ENCODE measurements at places on chromosomes 3 and 15.

DNA sequence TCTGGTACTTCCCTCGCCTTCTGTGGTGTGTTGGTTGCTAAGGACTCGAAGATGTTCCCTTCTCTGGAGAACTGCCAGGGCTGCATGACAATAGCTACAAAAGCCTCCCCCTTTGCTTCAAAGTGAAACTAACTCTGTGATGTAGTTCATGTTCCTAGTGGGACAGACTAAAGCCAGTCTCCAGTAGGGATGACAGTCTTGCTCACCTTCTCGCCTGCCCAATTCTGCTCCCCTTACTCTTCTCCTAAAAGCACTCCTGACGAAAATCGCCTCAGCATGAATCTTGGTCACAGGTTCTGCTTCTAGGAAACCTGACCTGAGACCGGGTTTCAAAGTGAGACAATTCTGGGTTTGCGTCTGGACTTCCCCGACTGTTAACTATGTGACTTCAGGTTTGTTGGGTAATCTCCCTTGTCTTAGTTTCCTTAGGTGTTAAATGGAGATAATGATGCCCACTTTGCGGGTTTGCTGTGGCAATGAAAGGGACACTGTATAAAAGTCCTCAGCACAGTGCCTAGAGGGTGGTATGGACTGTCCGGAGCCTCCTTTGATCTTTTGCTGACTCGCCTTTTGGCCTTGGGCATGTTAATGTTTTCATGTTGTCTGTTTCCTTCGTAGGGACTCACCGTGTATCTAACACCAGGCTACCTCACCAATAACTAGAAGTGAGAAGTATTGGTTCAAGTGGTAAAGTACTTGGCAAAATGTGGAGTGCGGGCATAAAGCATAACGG lies 24.9 kb upstream of the THRB start:
- H3K27me3 ChIP-seq: peaks cover 40% of the 10 kb centered on the region
- DNase-seq: no peak
- no peaks in the 10 kb centered on the region for H3K4me1 ChIP-seq

- H3K4me1 ChIP-seq: peaks cover 25% of the 10 kb centered on the region
- no peak overlapping the region for H3K4me3 ChIP-seq
- no peaks in the 10 kb centered on the region for H3K27me3 ChIP-seq
Observed at GRCh38 chr15:100114100-100114499, 227.7 kb downstream of the ADAMTS17 start.

GRCh38 chr15:61879219-61879618 lies 181.0 kb downstream of the VPS13C start:
- H3K4me1 ChIP-seq: no peaks in the 10 kb centered on the region
- no peak overlapping the region for H3K27ac ChIP-seq
- peaks cover 10% of the 10 kb centered on the region for H3K36me3 ChIP-seq
- H3K27me3 ChIP-seq: no peaks in the 10 kb centered on the region

GRCh38 chr3:72530426-72530825 lies 317.8 kb downstream of the SHQ1 start:
- peaks cover 5% of the 10 kb centered on the region for H3K4me1 ChIP-seq
- DNase-seq: no peak
- no peaks in the 10 kb centered on the region for H3K36me3 ChIP-seq
- no peak overlapping the region for H3K27ac ChIP-seq
- no peak overlapping the region for H3K4me3 ChIP-seq

DNA sequence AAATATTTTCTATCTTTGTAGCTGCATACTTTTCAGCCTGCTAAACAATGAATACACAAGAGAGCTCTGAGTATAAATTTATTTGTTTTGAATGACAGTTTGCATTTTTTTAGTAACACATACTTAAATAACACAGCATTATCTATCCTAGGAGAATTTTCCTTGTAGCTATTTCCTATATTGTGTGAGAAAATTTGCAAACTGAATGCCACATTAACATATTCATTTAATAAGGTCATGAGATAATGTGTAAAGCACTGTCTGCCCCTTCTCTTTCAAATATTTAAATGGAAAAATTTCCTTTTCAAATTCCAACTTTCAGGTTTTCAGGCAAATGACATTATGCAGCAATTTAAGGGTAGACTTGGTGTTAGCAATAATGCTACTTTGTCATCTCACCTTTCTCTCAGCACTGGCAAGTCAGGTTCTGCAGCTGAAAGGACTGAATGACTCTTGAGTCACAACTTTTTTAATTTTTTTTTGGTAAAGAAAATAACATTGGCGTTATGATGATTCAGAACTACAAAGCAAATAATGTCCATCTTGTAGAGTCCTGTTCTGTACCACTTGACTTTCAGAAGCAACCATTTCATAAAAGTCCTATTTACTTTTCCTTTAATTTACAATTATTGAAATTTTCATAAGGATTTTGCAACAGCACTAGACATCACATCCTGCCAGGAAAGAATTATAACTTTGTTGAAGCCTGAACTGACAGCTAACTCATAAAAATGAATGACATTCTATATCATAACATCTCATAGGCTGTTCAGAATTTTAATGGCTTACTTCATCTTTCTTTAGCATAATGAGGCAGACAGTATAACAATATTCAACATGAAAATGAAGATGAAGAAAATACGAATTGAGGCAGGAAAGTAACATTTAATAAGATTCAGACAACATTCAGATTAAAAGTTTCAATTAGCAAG lies 681.6 kb upstream of the SEMA6D start:
- H3K27ac ChIP-seq: no peak overlapping the region
- no peaks in the 10 kb centered on the region for H3K27me3 ChIP-seq
- no peak overlapping the region for H3K4me3 ChIP-seq
- DNase-seq: no peak

- no peak for DNase-seq
- peaks cover 63% of the 10 kb centered on the region for H3K36me3 ChIP-seq
- no peaks in the 10 kb centered on the region for H3K27me3 ChIP-seq
- no peak overlapping the region for H3K4me3 ChIP-seq
- peaks cover 12% of the 10 kb centered on the region for H3K4me1 ChIP-seq
- no peak overlapping the region for H3K27ac ChIP-seq
Observed at GRCh38 chr3:66241466-66241865, 20.7 kb downstream of the SLC25A26 start.

- peaks cover 51% of the 10 kb centered on the region for H3K36me3 ChIP-seq
- peak overlapping the region; percentile 64 for H3K4me3 ChIP-seq
- peak overlapping the region; percentile 37 for H3K27ac ChIP-seq
- H3K4me1 ChIP-seq: peaks cover 82% of the 10 kb centered on the region
Observed at GRCh38 chr3:72437661-72438406, 410.4 kb downstream of the SHQ1 start.

DNA sequence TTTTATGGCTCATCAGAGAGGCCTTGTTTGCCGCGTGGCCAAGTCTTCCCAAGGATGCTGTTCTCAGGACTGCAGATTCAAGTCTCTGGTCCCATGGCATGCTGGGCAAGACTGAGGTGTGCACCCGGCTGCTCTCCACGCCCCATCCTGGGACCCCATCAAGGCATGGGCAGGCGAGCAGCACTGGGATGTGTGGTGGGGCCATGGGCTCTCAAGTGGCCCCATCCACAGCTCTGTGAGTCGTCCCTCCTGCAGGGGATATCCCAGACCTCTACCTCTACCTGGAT lies 13.1 kb upstream of the GP9 start:
- no peak overlapping the region for H3K4me3 ChIP-seq
- DNase-seq: no peak
- peaks cover 32% of the 10 kb centered on the region for H3K27me3 ChIP-seq
- H3K27ac ChIP-seq: no peak overlapping the region
- H3K4me1 ChIP-seq: peaks cover 3% of the 10 kb centered on the region
- H3K36me3 ChIP-seq: no peaks in the 10 kb centered on the region

GRCh38 chr15:90234096-90234988 lies at the start of gene GDPGP1:
Gene GDPGP1 (plus strand): TSS chr15:90234209. CDS start chr15:90240909, 6,700 bp downstream.
- H3K4me3 ChIP-seq: peak within 1 kb of the TSS; percentile 96
- peaks cover 40% of the 10 kb centered on the region for H3K4me1 ChIP-seq
- peaks cover 51% of the 10 kb centered on the region for H3K36me3 ChIP-seq

DNA sequence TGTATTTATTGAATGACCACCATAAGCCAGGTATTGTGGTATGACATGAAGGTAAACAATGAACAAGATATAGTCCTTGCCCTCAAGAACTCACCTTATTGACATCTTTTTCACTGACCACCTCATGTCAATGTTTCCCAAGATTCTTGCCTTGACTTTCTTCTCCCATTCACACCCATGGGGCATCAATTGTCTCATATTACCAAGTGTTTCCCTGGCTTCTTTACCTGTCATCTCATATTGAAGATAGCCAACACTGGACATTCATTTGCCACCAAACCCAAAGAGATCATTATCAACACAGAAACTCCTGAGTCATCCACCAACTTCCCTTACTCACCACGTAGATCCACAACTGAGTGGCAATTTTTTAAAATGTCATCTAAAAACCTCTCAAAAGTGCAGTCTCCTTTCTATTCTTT lies 2.2 kb downstream of the EFHB start:
- H3K36me3 ChIP-seq: no peaks in the 10 kb centered on the region
- no peak overlapping the region for H3K27ac ChIP-seq
- DNase-seq: peak; percentile 54

DNA sequence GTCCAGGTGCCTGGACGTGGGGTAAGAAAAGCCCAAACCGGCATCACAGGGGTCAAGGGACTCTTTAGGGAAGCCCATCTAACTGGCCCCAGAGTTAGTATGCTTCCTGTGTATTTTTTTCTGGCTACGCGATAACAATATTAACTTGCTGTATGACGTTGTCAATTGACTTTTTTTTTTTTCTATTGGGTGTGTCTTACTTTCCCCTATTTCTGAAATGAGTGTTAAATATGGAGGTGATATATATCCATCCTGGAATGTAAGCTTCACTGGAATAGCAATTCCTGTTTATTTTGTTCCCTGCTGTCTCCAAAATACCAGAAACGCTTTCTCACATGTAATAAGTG lies 598 bp upstream of the GMNC start:
- no peak overlapping the region for H3K27ac ChIP-seq
- no peaks in the 10 kb centered on the region for H3K36me3 ChIP-seq
- DNase-seq: no peak
- H3K4me1 ChIP-seq: peaks cover 3% of the 10 kb centered on the region

DNA sequence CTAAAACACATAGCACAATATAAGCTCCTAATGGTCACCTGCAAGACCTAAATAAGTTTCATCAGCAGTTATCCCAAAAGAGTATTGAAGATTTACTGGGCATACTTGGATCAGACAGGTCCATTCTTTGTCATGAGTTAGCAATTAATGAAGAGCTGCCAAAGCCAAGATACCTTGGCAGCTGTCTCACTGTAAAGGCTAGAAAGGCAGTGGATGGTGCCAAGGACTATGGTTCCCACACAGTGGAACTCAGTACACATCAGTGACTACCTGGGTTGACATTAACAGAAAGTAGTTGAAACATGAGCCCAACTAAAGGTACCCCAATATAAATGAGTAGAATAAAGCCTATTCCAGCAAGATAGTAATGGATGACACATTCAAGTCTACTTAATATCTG lies 41.1 kb upstream of the TMCO5A start:
- no peaks in the 10 kb centered on the region for H3K4me1 ChIP-seq
- H3K4me3 ChIP-seq: no peak overlapping the region
- no peaks in the 10 kb centered on the region for H3K36me3 ChIP-seq
- H3K27ac ChIP-seq: no peak overlapping the region
- DNase-seq: no peak

DNA sequence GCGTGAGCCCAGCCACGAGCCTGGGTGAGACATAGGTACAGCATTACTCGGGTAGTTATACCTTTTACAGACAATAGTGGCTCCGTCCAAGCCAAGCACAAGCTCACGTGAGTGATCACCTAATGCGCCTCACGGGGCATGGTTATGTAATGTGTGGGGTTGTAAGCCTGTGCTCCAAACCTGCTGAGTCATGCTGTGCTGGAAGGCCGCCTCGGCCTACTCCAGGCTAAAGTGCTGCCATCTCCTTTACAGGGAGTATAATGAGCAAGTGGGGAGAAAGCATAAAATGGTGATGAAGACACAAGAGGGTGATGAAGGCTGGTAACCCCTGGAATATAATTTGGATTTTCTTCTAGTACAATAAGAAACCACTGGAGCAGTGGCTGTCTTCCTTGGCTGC lies 175.8 kb upstream of the STT3B start:
- H3K4me1 ChIP-seq: peaks cover 17% of the 10 kb centered on the region
- H3K4me3 ChIP-seq: no peak overlapping the region
- peaks cover 1% of the 10 kb centered on the region for H3K36me3 ChIP-seq
- H3K27me3 ChIP-seq: peaks cover 1% of the 10 kb centered on the region

- no peak overlapping the region for H3K27ac ChIP-seq
- H3K4me1 ChIP-seq: peaks cover 5% of the 10 kb centered on the region
- H3K27me3 ChIP-seq: no peaks in the 10 kb centered on the region
- no peak for DNase-seq
- H3K4me3 ChIP-seq: no peak overlapping the region
- no peaks in the 10 kb centered on the region for H3K36me3 ChIP-seq
Observed at GRCh38 chr3:172170073-172170709, 130.8 kb downstream of the FNDC3B start.

GRCh38 chr15:49282366-49282765 lies 112.3 kb downstream of the GALK2 start:
- peaks cover 9% of the 10 kb centered on the region for H3K4me1 ChIP-seq
- DNase-seq: no peak
- no peak overlapping the region for H3K4me3 ChIP-seq

DNA sequence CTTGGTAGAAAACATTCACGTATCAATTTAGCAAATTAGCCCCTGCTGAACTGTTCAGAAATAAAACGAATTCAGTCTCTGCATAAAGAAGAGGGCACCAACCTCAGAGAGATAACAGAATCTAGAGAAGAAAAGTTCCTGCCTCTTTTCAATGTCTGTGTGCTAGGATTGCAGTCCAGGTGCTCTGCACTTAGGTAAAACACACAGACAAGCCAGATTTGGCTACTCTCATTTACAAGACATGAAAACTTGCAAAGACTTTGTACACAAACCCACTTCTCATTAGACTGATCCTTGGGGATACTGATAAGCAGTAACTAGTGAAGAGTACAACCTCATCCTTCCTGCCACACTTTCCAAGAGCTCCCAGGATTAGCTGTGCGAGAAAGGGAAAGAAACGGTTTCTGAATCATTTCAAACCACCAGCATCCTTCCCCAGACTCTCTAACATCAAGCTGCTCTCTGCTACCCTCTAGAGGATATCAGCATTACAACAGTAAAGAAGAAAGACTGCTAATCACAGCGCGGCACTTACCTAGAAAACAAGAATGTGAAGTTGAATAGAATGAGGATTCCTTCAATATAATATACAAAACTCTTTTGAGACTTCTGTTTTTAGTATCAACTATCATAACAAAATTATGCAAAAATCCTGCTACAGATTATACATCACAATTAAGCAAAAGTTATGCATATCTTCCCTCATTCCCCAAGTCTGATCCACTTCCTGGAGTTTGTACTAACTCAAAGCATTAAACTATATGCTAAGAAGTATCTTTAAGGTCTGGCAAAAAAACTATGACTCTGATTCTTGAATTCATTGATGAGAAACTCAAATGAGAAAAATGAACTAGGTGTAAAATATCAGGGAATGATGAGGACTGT lies 306.4 kb downstream of the MAGI1 start:
- no peaks in the 10 kb centered on the region for H3K4me1 ChIP-seq
- no peaks in the 10 kb centered on the region for H3K27me3 ChIP-seq
- DNase-seq: no peak
- no peak overlapping the region for H3K27ac ChIP-seq
- H3K36me3 ChIP-seq: no peaks in the 10 kb centered on the region

GRCh38 chr3:58041826-58042324 lies 33.7 kb downstream of the FLNB start:
- no peak for DNase-seq
- H3K4me1 ChIP-seq: peaks cover 39% of the 10 kb centered on the region
- H3K27ac ChIP-seq: peak overlapping the region; percentile 63
- peaks cover 4% of the 10 kb centered on the region for H3K36me3 ChIP-seq

- no peak for DNase-seq
- no peak overlapping the region for H3K27ac ChIP-seq
- no peak overlapping the region for H3K4me3 ChIP-seq
- H3K27me3 ChIP-seq: peaks cover 4% of the 10 kb centered on the region
- H3K36me3 ChIP-seq: no peaks in the 10 kb centered on the region
Observed at GRCh38 chr15:51793521-51794305, 35.7 kb upstream of the TMOD3 start.

GRCh38 chr3:60916546-60916945 lies 334.7 kb downstream of the FHIT start:
- H3K27me3 ChIP-seq: no peaks in the 10 kb centered on the region
- no peak overlapping the region for H3K4me3 ChIP-seq
- H3K36me3 ChIP-seq: no peaks in the 10 kb centered on the region
- H3K27ac ChIP-seq: no peak overlapping the region
